ENCODE measurements at places on chromosomes 1 and 21. TPM values are rescaled to one million over a fixed set of nuclear protein-coding genes. Genes with fewer than 3 reads are reported as not detected.

Gene ATAD3C
- 0.26 TPM for total RNA-seq

Gene CLCNKB
- 0.95 TPM for total RNA-seq

Gene GPR161
- total RNA-seq, result 20.5 TPM

Gene AQP10
- total RNA-seq, result not detected

Gene ARHGAP30
- 2.9 TPM for total RNA-seq

Gene B3GALNT2
- 59.5 TPM for total RNA-seq

Gene NTNG1
- 24.4 TPM for total RNA-seq

Gene FAF1
- 84.6 TPM for total RNA-seq

Gene NR0B2
- not detected for total RNA-seq

Gene AMIGO1
- total RNA-seq, result 2.9 TPM

Gene IL6R
- 8.1 TPM for total RNA-seq

Gene TMEM82
- total RNA-seq, result not detected

Gene KRTAP10-1
- total RNA-seq, result not detected

Gene ABCG1
- total RNA-seq, result 12.7 TPM

Gene OXCT2
- total RNA-seq, result 0.90 TPM

Gene PGLYRP4
- total RNA-seq, result not detected

Gene GBP3
- total RNA-seq, result 55.4 TPM

Gene OPRD1
- total RNA-seq, result 0.05 TPM

Gene ATP13A2
- total RNA-seq, result 13.9 TPM

Gene HSPB7
- total RNA-seq, result 13.0 TPM

Gene S100A10
- 116 TPM for total RNA-seq

Gene MPL
- total RNA-seq, result not detected

Gene TMPRSS15
- total RNA-seq, result not detected

Gene TNFRSF14
- total RNA-seq, result 19.2 TPM

Gene KANK4
- 6.2 TPM for total RNA-seq

Gene PIGK
- total RNA-seq, result 46.8 TPM

Gene HSF2BP
- total RNA-seq, result 1.1 TPM

Gene SELP
- total RNA-seq, result 13.1 TPM

Gene PCBP3
- total RNA-seq, result 4.3 TPM

Gene SLC1A7
- total RNA-seq, result not detected

Gene NCF2
- 8.6 TPM for total RNA-seq

Gene DIO1
- not detected for total RNA-seq

Data from urinary bladder (tissue), 4 donors.